ENCODE measurements at places on chromosomes 6 and 20.

- no peak for DNase-seq
Measured at GRCh38 chr6:157693867-157694266, 129.2 kb upstream of the SNX9 start.

GRCh38 chr6:167845856-167846255, 19.1 kb downstream of the AFDN start:
- DNase-seq, result no peak

DNA sequence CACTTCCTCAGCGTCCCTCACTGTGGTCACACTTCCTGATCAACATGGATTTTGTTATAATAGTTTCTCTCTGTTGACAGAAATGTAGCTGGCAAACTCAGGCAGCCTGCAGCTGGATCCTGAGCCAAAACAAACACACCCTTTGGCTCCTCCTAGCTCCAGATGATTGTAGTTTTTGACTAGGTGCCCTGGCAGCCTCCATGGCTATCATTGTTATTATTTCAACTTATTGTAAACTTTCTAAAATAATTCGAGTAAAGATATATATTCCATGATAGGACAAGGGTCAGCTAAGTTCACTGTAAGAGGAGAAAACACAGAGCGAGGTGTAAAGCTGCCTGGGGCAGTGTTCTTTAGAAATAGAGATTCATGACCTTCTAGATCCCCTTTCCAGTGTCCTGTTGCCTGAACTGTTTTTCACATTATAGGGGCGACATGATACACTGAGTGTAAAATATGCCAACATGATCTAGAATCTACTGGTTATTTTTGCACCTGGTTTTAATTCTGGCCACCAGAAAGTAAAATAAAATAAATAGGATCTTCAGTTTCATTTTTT, 98.2 kb upstream of the HDGFL1 start:
- DNase-seq, result no peak

GRCh38 chr20:63382551-63383300, 21.6 kb upstream of the CHRNA4 start:
- no peak for DNase-seq

GRCh38 chr6:75379536-75379935, 94.9 kb upstream of the TMEM30A start:
- no peak for DNase-seq

DNA sequence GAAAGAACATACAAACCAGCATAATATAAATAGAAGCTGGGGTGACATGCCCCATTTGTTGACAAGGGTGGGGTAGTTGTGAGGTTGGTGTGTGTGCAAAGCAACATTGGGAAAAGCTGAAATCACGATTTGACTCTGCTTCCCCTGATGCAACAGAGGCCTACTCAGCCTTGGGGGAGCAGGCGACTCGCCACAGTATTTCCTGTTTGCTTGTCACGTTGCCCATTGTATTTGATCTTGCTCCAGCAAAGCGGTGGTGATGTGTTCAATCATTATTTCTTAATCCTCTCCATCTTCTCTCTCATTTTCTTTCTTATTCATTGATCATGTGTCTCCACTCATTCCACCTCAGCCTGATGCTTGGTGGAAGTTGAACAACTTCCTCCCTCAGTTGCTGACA, 165.8 kb upstream of the CITED2 start:
- no peak for DNase-seq

GRCh38 chr20:48308232-48308781, 519.5 kb downstream of the PREX1 start:
- DNase-seq, result no peak

- no peak for DNase-seq
Measured at GRCh38 chr6:160174681-160175080, 53.1 kb downstream of the SLC22A1 start.

DNA sequence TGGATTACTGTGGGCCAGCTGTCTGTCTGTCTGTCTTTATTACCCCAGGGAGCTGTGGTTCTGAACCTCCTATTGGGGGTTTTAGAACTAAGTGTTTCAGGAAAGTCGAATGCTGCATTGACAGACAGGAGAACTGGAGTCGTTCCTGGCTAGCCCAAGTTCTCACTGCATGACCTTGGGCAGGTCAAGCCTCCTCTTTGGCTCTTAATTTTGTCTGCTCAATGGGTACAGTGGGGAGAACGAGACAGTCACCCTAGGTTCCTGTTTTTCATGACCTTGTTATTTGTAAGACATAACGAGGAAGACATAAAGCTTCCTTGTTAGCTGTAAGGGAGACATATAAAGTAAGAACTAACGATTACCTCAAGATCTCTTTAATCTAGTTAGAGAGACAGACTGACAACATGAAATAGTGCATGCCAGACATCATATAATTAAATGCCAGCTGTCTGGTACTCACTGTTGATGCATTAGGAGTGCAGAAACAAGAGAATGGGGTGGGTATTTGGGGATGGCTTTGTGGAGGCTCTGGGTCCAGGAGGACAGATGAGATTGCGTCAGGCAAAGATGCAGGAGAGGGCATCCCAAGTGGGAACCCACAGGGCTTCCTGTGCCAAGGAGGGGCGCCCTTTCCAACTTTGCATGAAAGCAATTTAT, 3.7 kb upstream of the CCDC167 start:
- DNase-seq, result no peak

Data from non-pigmented ciliary epithelial cell (primary cell).